ENCODE measurements at places on chromosomes 6 and 20. TPM values are rescaled to one million over a fixed set of nuclear protein-coding genes. Genes with fewer than 3 reads are reported as not detected.

AKAP12 gene
- 123 TPM for total RNA-seq

GPANK1 gene
- 20.7 TPM for total RNA-seq

CASS4 gene
- total RNA-seq: 3.5 TPM

TRIM40 gene
- total RNA-seq: not detected

ACTL10 gene
- total RNA-seq: 1.7 TPM

PKIB gene
- 12.2 TPM for total RNA-seq

MCCD1 gene
- not detected for total RNA-seq

ADGRG6 gene
- total RNA-seq: 33.2 TPM

PEX3 gene
- 24.6 TPM for total RNA-seq

ZBTB12 gene
- 3.0 TPM for total RNA-seq

IP6K3 gene
- total RNA-seq: 2.6 TPM

DNA sequence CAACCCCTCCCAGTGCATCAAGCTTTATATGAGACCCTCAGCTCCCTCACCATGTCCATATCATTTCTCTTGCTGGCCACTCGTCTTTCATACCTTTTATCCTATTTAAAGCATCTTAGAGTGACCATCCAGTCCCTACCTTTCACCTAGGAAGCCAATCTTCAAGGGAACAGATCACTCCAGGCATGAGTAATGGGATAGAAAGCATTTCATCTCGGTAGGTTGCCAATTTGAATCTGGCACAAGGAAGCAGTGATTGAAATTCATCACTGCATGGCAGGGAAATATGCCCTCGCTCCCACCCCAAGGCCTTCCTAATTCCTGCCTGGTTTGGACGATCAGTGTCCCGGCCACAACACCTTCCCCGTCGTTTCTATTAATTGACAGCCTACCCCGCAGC, 150.4 kb downstream of the CFAP61 start:
- no peak for DNase-seq

GRCh38 chr20:56400001-56400640, 7.7 kb downstream of the CSTF1 start:
- peak; percentile 83 for DNase-seq

GRCh38 chr20:15364781-15365180, 1027.4 kb upstream of the FLRT3 start:
- no peak for DNase-seq

GRCh38 chr6:139355172-139355571, 19.3 kb downstream of the CITED2 start:
- no peak for DNase-seq

DNA sequence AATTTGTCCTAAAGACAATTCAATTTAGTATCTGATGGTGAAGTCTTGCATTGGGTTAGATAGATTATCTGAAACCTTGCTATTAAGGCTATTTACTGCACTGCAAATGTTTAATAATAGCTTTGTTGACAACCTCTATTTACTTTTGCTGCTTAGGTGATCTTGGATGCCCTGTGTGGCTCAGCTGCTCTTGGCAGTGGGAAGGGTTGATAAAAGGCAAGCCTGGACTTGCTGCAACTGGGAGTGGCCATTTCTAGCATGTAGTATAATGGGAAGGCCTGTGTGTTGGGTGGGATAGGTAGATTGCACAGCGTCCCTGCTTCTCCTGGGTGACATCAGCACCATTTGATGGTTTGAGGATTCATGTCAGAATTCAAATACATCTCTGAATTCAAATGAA, 49.1 kb downstream of the ARMC2 start:
- peak; percentile 25 for DNase-seq

GRCh38 chr6:159915397-159915796, 24.6 kb downstream of the MAS1 start:
- DNase-seq: no peak

GRCh38 chr6:107600936-107601335, 111.0 kb downstream of the SOBP start:
- peak; percentile 9 for DNase-seq

DNA sequence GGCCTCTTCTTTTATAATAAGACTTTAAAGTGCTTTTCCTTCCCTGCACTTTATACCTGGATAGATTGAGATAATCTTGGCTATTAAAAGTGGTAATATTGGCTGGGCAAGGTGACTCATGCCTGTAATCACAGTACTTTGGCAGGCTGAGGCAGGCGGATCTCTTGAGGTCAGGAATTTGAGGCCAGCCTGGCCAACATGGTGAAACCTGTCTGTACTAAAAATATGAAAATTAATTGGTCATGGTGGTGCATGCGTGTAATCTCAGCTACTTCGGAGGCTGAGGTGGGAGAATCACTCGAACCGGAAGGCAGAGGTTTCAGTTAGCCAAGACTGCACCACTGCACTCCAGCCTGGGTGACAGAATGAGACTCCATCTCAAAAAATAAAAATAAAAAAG, 197.1 kb upstream of the RGS17 start:
- no peak for DNase-seq

GRCh38 chr6:28947831-28948270, 24.1 kb upstream of the TRIM27 start:
- peak; percentile 25 for DNase-seq

DNA sequence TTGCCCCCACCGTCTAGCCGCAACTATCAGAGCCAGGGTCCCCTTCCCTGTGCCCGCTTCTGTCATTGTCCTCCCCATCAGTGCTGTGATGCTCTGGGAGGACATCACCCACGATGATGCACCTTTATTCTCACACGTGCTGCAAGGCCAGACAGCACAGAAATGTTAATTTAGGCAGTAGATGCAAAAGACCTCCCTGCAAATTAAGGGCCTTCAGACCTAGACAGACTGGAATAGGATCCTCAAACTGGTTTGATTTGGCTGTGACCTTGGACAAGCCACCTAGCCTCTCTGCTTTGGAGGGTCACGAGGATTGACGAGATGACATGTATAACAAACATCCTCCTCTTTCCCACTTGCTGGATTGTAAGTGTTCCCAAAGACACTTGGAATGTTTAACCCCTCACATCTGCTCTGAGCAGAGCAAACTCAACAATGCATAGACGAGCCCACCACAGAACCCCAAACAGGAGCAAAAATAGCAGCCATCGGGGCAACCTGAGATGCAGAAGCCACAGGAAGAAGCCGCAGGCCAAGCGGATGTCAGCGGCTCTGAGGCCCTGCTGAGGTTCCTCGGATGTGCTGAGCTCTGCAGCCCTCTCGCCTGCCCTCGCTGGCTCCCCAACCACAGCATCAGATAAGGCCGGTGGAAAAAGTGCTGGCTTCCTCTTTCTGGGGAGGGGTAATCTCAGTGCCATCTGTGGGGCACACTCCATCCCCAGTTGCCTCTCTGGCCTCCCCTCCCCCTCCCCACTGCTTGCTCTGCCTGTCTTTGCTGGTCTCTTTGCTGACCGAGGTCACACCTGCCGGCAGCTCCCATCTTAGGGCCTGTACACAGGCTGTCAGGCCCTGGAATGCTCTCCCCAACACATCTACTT, 35.3 kb downstream of the TOX2 start:
- peak; percentile 86 for DNase-seq

DNA sequence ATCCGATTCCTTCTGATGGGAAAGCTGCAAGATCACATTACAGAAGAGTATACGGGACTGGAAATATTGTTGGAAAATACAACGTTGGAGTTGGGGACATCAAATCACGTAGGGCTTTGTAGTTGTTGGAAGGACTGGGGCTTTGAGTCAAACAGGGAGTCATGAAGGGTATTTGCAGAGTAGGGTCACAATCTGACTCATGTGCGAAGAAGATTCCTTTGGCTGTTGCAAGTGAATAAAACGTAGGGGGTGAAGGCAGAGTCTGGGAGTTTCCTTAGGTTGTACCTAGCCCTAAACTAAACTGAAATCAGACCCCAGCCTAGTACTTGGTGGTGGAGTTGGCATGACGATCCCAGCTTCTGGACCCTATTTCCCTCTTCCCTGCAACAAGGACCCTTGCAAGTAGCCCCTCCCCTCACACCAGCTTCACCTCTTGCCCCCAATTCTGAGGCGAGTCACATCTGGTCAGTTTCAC, 32.3 kb downstream of the SNX5 start:
- DNase-seq: peak; percentile 58

- no peak for DNase-seq
Measured at GRCh38 chr6:94099072-94099471, 679.7 kb upstream of the EPHA7 start.

DNA sequence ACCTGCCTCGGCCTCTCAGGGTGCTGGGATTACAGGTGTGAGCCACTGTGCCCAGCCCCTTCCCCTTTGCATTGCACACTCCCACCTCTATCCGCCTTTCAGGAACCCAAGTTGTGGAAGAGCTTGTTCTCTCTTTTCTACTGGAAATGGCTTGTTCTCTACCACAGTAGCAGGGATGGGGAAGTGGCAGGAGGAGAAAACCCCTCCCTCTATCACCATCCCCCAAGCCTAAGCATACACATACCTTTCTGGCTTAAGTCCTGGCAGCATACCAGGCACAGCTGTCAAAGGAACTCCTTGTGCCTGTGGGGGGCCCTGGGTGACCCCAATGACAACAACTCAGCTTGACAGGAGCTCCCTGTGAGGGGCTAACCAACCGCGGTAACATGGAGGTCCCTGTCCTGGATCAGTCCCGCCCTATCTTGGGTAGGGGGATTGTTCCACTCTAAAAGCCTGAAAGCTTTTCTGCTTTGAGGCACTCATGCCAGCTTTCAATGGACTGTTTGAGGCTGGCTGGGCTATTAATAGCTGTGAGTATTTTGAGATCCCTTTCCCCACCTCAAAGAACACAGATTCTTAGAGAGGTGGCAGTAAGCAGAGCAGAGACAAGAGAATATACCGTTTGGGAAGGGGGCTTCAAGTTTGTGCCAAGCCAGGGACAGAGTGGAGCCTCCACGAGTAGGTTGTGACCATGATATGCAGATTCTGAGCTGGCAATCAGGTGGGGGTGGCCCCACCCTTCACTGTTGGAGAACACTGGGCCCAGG, 2.3 kb downstream of the KLHDC3 start:
- no peak for DNase-seq

DNA sequence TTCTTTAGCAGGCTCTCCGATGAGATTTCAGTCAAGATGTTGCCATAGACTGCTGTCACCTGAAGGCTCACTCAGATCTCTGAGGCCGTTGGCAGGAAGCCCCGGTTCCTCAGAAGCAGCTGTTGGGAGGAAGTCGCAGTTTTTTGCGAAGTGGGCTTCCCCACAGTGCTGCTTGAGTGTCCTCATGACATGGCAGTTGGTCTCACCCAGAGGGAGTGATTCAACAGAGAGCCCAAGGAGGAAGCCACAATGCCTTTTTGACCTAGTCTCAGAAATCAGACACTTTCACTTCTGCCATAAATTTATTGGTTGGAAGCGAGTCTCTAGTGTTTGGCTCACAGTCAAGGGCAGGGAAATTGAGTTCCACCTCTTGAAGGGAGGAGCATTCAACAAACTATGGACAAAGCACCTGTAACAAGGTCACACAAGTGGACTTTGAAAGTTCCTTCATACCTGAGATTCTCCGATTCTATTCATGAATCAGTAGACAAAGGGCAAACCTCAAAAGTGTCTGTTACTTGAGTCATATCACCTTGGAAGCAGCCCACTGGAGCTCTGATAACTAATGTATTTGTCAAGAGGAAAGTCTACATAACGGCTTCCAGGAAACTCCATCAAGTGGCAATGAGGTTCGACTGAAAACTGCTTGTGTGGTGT, 208.3 kb downstream of the TASP1 start:
- DNase-seq: no peak

- DNase-seq: no peak
Measured at GRCh38 chr6:444653-445275, 53.2 kb downstream of the IRF4 start.

DNA sequence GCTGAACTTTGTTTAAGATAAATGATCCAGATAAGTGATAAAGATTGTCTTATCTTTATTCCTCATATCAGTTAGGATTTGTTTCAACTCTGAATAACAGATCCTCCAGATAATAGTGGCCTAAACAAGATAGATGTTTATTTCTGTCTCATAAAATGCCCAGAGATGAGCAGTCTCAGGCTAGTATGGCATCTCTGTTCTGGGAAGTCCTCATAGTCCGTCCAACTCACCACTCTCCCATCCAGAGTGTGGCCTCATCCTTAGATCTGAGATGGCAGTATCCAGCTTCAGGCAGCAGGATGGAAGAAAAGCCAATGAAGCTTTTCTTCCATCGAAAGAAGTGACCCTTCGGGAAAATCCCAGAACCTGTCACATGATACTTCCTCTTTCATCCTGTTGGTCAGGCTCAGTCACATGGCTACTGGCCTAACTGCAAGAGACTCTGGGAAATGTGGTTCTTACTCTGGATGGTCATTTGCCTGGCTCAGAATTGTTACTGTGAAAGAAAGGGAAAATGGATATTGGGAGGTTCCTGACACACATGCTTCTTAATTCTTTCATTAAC, 29.4 kb upstream of the TAGAP start:
- DNase-seq: peak; percentile 49

GRCh38 chr20:52915564-52915963, 56.6 kb upstream of the TSHZ2 start:
- no peak for DNase-seq

DNA sequence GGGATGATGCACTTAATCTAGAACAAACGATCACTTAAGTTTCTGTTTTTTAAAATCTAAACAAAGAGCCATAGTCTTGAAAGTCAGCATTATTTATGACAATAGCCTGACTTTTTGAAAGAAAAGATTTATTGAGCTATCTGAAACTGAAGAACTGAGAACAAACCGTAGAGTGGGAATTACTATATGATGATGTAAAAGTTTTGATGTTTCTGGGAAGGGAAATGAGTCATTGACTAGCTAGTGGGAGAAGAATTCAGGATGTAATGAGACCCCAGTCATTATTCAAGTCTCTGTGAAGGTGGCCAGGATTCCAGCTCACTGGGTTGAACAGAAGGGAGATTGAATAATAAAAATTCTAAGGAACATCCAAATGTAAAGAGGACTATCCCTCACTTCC, 83.4 kb upstream of the FABP7 start:
- DNase-seq: peak; percentile 70

DNA sequence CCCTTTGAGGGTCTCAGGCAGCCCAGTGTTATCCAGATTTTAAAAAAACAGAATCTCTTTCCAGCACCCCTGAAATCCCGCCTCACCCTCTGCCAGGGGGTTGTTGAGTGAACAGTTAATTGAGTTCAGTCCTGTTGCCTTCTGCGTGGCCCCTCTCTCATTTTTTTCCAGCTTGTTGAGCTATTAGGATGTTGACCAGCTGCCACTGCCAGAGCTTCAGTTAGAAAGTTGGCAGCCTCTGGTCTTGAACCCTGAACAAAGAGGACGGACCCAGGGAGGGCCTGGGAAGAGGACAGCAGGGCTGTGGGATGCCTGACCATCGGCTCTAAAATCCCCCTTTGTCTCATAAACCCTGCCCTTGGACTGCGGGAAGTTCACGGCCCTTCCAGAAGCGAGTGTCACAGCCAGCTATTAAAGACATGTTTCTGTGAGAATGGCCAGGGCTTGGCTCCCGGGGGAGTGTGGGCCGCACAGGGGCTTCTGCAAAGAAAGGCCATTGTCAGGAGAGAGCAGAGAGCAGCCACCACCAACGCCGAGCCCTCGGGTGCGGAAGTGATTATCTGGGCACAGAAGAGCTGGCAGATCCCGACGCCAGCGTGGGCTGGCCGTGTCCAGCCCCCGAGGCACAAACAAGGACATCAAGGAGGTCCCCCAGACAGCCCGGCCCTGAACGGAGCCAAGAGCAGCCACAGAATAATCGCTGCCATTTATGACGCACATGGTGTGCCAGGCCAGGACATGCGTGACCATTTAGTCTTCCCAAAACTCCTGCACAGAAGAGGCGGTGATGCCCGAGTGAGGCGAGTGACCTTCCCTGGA, 189.0 kb downstream of the ANKRD60 start:
- DNase-seq: no peak

Data from fibroblast of villous mesenchyme (primary cell).